ENCODE measurements at places on chromosomes 2 and 18.

DNA sequence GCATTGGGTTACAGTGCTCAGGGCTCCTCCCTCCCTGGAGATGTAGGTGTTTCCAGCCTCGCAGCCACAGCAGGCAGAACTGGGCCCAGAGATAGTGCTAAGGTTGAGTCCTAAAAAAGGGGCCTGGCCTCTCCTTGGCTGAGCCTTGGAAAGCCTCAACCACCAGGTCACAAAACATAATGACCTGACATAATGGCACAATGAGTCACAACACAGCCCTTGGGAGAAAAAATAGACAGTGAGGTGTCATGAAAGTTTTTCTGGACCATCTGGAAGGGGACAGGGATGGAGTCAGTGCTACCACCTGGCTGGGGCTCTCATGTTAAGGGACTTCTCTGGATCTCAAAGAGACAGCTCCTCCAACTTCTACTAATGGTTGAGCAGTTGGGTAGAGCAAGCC is 92.4 kb upstream of the LCLAT1 start:
- DNase-seq, result no peak

- DNase-seq, result no peak
Observed at GRCh38 chr2:80091237-80091636, 213.3 kb downstream of the LRRTM1 start.

DNA sequence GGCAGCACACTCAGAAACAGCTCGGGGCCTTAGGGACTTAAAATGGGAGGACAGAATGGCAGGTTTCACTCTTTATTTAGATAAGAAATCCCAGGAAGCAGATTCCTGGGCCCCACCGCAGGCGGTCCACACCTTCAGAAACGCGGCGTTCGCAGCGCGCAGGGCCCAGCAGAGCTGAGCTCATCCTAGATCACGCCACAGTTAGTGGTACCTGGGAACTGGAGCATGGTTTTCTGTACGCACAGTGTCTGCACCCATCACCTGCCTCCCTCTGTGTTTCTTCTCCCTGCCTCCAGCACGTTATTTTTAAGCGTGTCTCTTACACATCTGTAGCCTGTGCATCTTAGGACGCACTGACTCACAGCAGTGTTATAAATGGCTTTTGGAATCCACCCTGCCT is 242.1 kb downstream of the ALPK2 start:
- no peak for DNase-seq

DNA sequence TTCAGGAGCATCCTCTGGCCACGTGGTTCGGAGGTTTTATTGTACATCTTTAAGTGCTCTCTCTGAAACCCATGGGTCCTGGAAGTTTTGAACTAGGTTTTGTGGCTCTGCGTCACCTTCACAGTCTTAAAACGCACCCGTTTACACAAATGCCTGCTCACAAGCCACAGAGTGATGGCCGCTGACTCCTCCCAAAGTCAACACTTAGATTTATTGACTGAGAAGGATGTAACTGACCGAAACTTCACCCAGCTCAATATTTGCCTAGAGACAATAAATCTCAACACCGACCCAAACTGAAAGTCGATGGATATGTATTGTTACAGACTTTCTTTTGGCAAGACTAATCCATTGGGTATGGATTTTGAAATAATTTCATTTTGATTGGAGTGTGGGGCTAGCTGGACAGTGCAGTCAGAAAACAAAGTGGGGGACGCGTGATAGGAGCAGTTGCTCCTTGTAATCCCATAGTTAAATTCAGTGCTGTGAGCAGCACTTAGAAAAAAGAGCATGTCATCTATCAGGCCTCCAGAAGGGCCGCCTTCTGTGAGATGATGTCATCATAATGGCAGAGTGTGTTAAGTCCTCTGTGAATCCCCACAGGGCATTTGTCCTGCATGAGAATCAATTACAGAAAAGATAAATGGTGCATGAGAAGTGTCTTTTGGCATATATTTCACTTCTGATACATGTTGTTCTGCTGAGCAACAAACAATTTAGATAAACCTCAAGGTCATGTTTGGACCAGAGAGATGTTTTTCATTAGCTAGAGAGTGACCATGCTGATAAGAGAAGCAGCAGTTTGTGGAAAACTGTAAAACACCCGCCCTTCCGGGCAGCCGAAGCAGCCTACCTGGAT is 183.7 kb downstream of the INO80D start:
- no peak for DNase-seq

- no peak for DNase-seq
Observed at GRCh38 chr2:189016311-189016861, 42.2 kb downstream of the COL3A1 start.
